ENCODE measurements at places on chromosomes 1 and 21.

DNA sequence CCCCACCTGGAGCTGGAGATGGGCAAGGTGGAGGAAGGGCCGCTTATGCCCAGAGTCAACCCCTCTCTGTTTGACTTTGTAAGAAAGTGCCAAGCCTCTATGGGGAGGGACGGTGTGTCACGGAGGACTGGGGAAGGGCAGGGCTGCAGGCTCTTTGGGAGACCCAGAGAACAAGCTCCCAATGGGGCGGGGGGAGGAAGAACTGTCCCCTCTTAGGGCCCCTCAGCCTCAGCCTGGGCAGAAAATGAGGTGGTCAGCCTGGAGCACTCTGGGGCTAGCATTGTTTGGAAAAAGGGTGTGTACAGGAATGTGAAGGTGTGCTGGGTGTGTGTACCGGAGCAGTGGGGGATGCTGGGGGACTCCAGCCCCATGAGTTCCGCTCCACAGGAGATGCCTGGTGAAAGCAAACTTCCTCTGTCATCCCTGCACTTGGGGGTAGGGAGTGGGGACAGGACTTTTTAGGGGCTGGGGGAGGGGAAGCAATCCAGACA, 1.2 kb upstream of the INAVA start:
- DNase-seq, result no peak

- DNase-seq, result no peak
Measured at GRCh38 chr1:234765181-234765580, 155.2 kb upstream of the IRF2BP2 start.

GRCh38 chr1:209416716-209417115, 166.8 kb upstream of the CAMK1G start:
- DNase-seq, result no peak

GRCh38 chr1:227465256-227465655, 98.1 kb upstream of the ZNF678 start:
- no peak for DNase-seq

GRCh38 chr1:201296352-201296751, 13.0 kb downstream of the PKP1 start:
- DNase-seq, result no peak

- no peak for DNase-seq
Measured at GRCh38 chr1:162390396-162391185, 9.1 kb downstream of the C1orf226 start.

GRCh38 chr1:47662068-47662467, 224.2 kb downstream of the FOXD2 start:
- no peak for DNase-seq

All from brain microvascular endothelial cell (primary cell).